RKO (cell line): ENCODE measurements at places on chromosomes 7 and 10.

GRCh38 chr7:110801502-110801901, 289.4 kb upstream of the LRRN3 start:
- no peak for DNase-seq

DNA sequence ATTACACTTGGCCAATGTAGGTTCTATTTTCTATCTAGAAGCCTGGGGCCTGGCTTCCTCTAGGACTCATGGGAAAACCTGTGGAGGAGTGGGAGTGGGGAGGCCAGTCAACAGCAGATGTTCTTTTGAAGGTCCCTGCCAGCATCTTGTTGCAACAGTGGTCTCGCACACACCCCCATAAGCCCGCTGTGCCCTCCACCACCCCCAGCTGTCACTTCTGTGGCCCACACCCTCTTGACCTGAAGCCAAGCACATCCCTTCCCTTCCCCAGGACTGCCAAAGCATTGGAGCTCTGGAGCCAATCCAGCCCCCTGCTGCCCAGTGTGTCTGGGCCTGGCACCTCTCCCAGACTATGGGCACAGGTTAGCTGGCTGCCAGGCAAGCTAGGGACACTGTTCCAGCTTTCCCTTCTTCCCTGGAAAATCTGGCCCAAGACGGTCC, 1.9 kb upstream of the STX1A start:
- DNase-seq = no peak

DNA sequence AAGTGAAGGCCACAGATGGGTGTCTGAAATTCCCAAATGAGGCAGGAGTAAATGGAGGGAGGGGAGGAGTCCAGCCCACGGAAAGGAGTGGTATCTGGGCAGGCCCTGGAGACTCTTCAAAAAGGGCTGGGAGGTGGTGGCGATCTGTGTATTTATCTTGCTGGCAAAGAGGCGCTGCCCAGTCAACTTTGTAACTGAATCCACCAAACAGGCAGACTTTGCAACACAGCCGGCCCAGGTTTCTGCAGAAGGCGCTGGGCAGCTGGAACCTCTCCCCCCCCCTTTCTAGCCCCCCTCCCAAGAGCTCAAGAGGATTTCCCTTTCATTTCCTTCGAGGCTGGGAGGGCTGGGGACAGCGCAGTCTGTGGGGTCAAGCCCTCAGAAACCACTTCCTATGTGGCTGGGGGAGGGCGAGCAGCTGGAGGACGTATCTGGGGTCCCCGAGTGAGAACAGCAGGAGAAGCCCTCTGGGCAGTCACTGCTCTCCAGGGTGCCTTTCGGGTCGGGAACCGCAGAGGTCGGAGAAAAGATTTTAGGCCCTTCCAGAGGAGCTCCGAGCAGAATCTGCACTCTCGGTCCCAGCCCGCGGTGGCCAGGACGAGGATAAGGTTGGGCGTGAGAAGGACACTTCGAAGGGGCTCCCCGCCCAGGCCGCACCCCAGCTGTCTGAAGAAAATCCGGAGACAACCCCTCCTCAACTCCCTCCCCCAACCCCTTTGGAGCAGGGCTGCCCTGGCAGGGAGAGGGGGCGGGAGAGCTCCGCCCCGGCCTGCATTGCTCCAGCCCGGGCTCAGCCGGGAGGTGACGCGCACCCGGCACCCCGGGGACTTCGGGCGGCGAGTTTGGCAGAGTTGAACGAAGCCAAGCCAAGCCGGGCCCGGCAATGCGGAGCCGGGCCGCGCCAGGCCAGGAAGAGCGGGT, 965 bp downstream of the ZCCHC24 start:
- peak; percentile 61 for DNase-seq

DNA sequence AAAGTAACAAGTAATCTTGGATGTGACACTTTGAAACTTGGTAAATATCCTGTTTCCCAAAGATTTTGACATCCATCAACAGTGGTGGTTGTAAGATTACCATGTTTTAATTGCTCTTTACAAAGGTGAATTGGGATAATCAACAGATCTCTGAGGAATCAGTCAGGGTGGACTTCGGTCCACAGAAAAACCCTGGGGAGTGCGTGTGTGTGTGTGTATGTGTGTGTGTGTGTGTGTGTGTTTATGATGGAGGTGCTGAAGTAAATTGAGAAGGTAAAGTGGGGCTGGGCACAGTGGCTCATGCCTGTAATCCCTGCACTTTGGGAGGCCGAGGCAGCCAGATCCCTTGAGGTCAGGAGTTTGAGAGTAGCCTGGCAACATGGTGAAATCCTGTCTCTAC, 12.0 kb upstream of the AUTS2 start:
- DNase-seq = no peak

DNA sequence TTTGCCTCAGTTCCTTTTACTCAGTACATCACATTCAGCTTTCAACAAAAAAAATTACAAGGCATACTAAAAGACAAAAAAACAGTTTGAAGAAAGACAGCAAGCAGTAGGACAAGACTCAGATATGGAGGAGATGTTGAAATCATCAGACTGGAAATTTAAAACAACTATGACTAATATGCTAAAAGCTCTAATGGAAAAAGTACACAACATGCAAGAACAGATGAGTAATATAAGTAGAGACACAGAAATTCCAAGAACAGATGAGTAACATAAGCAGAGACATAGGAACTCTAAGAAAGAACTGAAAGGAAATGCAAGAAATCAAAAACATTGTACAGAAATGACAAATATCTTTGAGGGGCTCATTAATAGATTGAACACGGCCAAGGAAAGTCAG, 402.6 kb downstream of the NEBL start:
- peak; percentile 60 for DNase-seq

GRCh38 chr7:24777806-24778205, 20.5 kb upstream of the GSDME start:
- DNase-seq = no peak

DNA sequence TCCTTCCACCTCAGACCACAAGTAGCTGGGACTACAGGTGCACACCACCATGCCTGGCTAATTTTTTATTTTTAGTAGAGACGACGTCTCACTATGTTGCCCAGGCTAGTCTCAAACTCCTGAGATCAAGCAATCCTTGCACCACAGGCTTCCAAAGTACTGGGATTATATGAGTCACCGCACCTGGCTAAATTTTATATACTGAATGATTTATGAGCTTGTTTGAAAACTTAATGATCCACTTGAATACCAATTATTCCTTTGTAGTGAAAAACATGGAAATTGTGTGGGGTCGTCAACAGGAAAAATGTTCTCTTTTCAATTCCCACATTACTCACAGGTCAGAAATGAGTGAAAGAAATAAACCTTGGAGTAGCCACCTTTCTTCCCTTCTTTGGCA, 31.3 kb downstream of the RAPGEF5 start:
- no peak for DNase-seq

- DNase-seq = no peak
Measured at GRCh38 chr10:44682507-44682906, 228.6 kb upstream of the TMEM72 start.

GRCh38 chr7:116407165-116407564, 92.4 kb upstream of the CAV2 start:
- no peak for DNase-seq

GRCh38 chr10:110556969-110557601, 10.4 kb upstream of the SMC3 start:
- DNase-seq = peak; percentile 49

- no peak for DNase-seq
Measured at GRCh38 chr10:19531324-19531723, 284.9 kb upstream of the PLXDC2 start.

- DNase-seq = no peak
Measured at GRCh38 chr7:3156508-3156907, 112.8 kb upstream of the CARD11 start.

DNA sequence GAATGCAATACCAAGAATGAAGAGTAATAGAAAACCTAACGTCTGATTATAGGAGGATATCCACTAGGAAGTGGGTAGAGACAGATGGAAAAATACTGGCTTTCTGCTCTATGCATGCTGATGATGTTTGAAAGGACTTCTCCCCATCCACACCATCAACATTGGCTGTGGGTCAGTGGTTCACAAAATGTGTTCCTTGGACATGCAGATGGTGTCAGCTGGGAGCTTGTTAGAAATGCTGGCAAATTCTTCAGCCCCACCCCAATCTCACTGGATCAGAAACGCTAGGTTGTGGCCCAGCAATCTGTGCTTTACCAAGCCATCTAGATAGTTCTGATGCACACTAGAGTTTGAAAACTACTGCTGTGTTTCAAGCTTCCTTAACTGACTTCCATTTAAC, 164.1 kb downstream of the PPP1R17 start:
- no peak for DNase-seq

DNA sequence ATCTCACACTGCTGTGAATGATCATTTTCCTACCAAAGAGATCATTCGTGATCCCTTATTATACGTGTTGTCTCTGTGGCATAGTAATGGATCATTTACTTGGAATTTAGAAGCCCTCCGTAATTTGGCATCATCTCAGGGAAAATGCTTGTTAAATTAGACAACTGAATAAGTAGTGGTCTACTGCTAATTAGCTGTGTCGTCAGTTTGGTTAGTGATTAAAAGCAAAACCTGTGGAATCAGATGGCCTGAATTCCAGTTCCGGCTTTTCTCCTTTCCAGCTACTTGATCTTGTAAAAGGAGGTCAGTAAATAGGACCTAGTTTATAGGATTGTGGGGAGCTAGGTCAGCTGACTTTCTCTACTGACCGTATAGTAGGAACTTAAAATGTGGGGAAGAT, 65.6 kb downstream of the RBM33 start:
- no peak for DNase-seq

DNA sequence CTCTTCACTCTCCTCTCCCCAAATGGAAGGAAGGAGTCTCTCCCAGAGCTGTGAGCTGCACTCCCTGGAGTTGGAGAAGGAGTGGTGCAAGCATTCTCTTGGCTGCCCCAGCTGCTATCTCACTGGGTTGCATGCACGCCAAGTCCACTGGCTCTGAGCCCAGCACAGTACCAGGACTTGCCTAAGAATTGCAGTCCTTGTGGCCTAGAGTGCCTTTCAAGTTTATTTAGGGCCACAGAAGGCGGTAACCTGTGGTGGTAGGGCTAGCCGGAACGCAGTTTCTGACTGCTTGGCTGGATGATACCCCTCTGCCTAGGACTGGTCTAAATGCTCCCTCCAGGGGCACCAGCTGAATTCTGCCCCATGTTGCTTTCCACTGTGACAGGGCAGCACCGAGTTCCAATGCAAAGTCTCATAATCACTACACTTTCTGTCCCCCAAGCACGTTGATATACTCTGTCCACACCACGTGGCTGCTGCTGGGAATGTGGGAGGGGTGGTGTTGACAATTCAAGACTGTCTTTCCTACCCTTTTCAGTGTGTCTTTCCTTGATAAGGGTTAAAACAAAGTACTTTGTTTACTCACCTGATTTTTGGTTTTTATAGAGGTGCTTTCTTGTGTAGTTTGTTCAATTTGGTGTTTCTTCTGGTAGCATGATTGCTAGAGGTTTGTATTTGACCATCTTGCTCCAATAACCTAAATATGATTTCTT, 57.0 kb downstream of the PHTF2 start:
- DNase-seq = no peak

- no peak for DNase-seq
Measured at GRCh38 chr10:15253951-15254807, 85.7 kb upstream of the NMT2 start.

DNA sequence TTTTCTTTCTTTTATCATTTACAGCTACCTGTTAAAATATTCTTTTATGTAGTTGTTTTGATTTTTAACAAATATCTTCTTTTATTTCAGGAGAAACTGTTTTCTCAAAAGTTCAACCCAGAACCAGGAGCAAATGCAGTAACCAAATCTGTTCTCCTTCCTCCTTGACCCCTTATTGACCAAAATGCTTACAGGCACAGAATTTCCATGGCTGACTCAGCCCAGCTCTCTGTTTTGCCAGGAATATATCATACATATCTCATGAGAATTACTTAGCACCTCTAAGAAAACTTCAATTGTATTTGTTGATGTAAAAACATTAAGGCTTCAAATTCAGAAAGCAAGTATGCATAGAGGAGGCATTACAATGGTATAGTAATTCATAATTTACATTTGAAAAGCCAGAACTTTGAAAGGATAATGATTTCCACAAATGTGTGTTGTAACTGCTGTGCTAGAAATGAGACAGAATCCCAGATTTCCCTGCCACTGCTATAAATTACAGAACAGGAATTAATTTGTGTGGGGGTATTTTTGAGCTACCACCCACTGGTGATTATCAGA, 2.2 kb downstream of the GSAP start:
- no peak for DNase-seq

GRCh38 chr10:110724116-110724921, 80.2 kb downstream of the RBM20 start:
- no peak for DNase-seq
